GOT3 (cell line): ENCODE measurements at places on chromosomes 4 and X.

GRCh38 chrX:149758068-149758714, 15.7 kb upstream of the HSFX1 start:
- DNase-seq = no peak

- no peak for DNase-seq
These were observed 458.9 kb upstream of the TEX13C start for GRCh38 chrX:124860736-124861135.

- DNase-seq = no peak
These were observed 101.4 kb upstream of the PDE5A start for GRCh38 chr4:119729835-119730670.

DNA sequence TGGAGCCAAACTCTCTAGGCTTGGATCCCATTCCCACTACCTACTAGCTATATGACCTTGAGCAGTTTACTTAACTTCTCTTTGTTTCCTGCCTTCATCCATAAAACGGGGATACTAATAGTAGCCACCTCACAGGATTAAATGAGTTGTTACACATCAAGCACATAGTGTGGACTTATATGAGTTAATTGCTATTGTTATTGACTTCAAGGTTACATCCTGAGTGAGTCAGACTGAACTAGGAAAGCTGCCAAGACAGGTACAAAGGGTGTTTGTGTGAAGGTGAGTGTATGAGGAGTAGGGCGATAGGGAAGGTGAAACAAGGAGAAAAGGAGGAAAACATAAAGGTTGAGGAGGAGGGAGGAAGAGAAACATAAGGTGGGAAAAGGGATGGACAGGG, 32.2 kb downstream of the TFDP3 start:
- no peak for DNase-seq

DNA sequence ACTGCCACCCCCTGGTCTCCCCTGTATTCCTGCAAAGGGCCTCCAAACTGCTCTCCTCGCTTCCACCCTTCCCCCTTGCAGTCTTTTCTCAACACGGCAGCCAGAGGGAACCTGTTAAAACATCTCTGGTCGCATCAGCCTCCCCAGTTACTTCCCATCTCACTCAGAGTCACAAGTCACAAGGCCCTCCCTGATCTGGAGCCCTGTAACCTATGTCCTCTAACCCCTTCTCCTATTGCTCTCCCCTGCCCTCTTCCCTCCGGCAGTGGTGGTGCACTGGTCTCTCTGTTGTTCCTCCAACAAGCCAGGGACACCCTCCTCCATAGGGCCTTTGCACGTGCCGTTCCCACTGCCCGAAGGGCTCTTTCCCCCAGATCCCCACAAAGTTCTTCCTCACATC, 73.2 kb downstream of the SH3KBP1 start:
- no peak for DNase-seq

GRCh38 chr4:145132511-145133098, 34.5 kb downstream of the ABCE1 start:
- no peak for DNase-seq

DNA sequence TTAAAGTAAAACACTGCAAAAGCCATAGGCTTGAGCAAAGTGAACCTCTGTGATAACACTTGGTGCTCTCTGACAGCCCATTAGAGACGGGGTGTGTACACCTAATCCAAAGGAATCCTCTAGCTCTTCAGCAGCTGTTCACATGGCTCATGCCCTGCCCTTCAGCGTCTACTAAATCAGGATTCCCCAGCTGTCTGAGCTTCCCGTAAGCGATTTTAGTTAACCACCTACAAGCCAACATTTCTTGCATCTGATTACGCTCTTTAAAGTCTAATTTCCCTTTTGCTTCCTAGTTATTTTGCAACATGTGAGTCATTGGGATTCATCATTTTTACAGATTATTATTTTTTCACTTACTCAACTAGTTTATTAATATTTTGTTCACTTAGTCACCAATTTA, 6.5 kb downstream of the DMD start:
- no peak for DNase-seq

- DNase-seq = no peak
These were observed 11.9 kb downstream of the BLOC1S4 start for GRCh38 chr4:6727943-6728250.

DNA sequence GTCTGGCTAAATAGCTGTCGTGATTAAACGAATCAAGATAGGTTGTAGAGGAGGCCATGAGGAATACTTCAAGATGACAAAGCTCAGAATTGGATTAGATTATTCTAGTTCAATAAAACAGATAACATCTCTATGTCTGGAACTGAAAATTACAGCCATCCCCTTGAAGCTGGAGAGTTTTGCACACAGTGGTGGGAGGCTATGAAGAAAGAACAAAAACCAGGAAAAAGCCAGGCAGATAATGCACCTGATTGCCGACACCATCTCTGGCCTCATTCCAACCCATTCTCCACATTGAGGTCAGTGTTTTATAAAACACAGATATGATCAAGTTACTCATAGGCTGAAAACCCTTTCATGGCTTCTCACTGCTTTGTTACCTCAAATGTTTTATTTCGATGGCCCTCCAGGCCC, 188.3 kb downstream of the RASL11B start:
- DNase-seq = no peak
